Kasumi-1 (cell line): ENCODE measurements at places on chromosomes 4 and X.

DNA sequence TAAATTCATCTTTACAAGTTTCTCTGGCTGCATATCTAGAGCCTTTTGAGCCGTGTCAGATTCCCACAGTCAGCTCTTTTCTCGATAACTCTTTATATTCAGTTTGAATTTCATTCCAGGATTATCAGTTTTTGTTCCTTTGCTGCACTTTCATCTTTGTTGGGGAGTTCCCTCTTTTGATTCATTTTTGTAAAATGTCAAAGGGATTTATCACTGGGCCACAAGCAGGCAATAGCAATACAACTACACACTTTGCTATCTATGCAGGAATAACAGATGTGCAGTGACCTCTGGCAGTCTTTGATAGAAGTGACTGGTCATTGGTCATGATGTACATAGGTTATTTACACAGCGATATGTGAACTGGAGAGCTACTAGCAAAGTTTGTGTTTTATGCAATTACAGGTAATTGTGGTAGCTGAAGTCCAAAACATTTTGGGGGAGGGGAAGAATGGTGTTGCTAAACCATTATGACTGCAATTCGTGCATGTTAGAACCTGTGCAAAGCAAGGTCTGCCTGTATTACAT, 43.8 kb downstream of the HPGDS start:
- DNase-seq = no peak

- DNase-seq = no peak
Observed at GRCh38 chrX:20521222-20521621, 254.5 kb upstream of the RPS6KA3 start.

GRCh38 chr4:186940476-186940875, 216.8 kb upstream of the FAT1 start:
- no peak for DNase-seq

GRCh38 chrX:134364711-134365110, 95.3 kb upstream of the HPRT1 start:
- no peak for DNase-seq

DNA sequence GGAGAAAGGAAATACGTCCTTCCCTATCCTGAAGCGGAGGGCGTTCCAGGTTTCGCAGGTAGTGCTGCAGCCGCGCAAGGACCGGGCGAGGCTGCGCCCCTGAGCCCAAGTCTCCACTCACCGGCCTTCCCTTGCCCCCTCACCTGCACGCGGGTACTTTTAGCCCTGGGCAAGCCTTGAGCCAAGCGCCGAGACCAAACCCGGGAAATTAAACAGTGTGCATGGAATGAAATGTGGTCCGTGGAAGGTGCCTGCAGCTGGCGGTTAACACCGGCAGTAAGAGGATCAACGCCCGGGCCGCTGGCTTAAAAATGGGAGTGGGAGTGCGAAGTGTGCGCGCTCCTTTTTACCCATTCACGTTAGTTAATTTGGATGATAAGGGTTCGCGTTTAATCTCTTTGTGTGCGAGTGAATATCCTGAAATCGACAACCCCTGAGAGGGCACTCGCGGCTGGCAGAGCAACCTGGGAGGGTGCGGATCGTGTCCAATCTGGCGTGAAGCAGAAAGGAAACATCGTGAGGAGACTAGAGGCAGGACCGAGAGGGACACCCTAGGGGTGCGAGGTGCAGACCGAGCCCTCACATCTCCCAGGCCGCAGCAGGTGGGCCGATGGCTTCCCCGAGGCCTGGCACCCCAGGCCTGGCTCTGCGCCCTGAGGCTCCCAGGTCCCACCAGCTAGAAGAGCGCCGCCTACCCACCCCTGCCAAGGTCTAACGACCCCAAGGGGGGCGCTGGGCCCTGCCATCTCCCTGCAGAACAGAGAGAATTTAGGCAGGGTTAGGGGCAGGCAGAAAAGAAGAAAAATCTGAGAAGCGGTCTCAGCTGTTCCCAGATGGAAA, 2.0 kb upstream of the HELT start:
- DNase-seq = no peak

GRCh38 chr4:138925495-138925894, 90.1 kb upstream of the NOCT start:
- no peak for DNase-seq
